ENCODE measurements at places on chromosomes 4 and X.

GRCh38 chr4:1718095-1718850, 2.9 kb downstream of the TMEM129 start:
- DNase-seq: no peak

GRCh38 chr4:142354041-142354440, 492.1 kb downstream of the INPP4B start:
- no peak for DNase-seq

DNA sequence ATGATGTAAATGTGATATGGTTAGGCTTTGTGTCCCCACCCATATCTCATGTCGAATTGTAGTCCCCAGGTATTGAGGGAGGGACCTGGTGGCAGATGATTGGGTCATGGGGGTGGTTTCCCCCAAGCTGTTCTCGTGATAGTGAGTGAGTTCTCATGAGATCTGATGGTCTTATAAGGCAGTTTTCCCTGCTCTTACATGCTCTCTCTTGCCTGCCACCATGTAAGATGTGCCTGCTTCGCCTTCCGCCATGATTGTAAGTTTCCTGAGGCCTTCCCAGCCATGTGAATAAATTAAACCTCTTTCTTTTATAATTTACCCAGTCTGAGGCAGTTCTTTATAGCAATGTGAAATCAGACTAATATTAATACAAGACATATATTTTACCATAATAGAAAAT, 23.9 kb downstream of the BLOC1S4 start:
- DNase-seq: no peak

- no peak for DNase-seq
Observed at GRCh38 chr4:141757287-141757686, 120.9 kb downstream of the IL15 start.

DNA sequence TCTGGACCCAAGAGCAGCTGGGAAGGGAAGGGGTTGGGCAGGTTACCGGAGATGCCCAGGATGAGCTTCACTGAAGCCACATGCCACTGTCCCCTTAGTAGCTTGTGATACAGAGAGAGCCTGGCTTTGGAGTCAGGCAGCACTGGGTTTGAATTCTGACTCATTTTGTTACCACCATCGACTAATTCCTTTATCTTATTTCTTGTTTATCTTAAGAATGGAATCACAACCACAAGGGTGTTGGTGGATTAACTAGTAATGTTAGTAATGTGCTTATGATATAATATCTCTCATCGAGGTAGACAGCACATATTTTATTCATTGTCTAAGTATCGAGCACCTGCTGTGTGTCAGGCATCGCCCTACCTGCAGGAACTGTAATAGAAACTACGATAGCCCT, 17.7 kb upstream of the STX18 start:
- DNase-seq: no peak

DNA sequence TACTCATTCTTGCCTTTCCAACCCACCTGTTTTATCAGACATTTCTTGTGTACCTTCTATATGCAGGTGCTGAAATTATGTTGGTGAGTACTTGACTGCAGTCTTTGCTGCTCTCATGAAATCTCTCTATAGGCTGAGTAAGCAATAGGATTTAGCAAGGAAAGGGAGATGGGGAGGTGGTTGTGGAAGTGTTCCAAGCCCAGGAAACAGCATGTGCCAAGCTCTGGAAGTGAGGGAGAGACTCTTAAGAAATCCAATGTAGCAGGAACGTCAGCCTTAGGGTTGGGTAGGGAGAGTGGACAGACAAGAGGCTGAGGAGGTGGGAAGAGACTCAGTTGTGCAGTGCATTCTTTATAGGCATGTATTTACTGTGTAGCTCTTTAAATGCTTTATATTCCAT, 5.6 kb downstream of the SEPTIN11 start:
- no peak for DNase-seq

All from HFF-Myc (cell line).